Prostate gland (tissue), 2 donors: ENCODE measurements at places on chromosomes 13 and 19. TPM values are rescaled to one million over a fixed set of nuclear protein-coding genes. Genes with fewer than 3 reads are reported as not detected.

The ZIC5 gene
- 0.45 TPM for total RNA-seq

GRCh38 chr19:30206187-30206586 is 166.0 kb upstream of the ZNF536 start:
- H3K27me3 ChIP-seq: no peaks in the 10 kb centered on the region
- H3K4me1 ChIP-seq: no peaks in the 10 kb centered on the region
- no peak overlapping the region for H3K4me3 ChIP-seq
- no peaks in the 10 kb centered on the region for H3K36me3 ChIP-seq
- DNase-seq: no peak

- H3K27ac ChIP-seq: no peak overlapping the region
- no peaks in the 10 kb centered on the region for H3K36me3 ChIP-seq
- H3K27me3 ChIP-seq: no peaks in the 10 kb centered on the region
- H3K4me1 ChIP-seq: no peaks in the 10 kb centered on the region
- no peak overlapping the region for H3K4me3 ChIP-seq
- DNase-seq: no peak
Measured at GRCh38 chr13:101594936-101595335, 142.5 kb downstream of the ITGBL1 start.

The DCT gene
- 3.4 TPM for total RNA-seq

DNA sequence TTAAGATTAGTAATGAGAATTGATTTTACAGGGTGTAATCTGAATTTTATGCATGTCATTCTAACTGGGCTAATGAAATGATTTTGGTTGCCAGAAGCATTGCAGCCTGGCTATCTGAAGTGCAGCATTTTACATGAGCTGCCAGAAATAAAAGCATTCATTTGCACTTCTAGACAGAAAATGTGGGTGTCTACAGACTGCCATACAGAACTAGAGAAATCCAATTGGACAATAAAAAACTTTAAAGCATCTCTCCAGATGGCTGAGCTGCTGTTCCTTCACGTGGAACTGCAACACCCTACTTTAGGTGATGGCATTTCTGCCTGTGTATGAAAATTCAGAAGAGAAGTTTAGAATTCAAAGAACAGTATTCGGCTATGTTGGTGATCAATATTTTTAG is 450.1 kb upstream of the SLITRK1 start:
- H3K27ac ChIP-seq: no peak overlapping the region
- no peaks in the 10 kb centered on the region for H3K27me3 ChIP-seq
- no peak for DNase-seq
- no peaks in the 10 kb centered on the region for H3K4me1 ChIP-seq
- no peaks in the 10 kb centered on the region for H3K36me3 ChIP-seq

The SPTBN4 gene
- total RNA-seq: 21.9 TPM

- H3K27me3 ChIP-seq: no peaks in the 10 kb centered on the region
- peaks cover 3% of the 10 kb centered on the region for H3K4me1 ChIP-seq
- no peak overlapping the region for H3K27ac ChIP-seq
Measured at GRCh38 chr19:8501516-8501915, 924 bp downstream of the PRAM1 start.

DNA sequence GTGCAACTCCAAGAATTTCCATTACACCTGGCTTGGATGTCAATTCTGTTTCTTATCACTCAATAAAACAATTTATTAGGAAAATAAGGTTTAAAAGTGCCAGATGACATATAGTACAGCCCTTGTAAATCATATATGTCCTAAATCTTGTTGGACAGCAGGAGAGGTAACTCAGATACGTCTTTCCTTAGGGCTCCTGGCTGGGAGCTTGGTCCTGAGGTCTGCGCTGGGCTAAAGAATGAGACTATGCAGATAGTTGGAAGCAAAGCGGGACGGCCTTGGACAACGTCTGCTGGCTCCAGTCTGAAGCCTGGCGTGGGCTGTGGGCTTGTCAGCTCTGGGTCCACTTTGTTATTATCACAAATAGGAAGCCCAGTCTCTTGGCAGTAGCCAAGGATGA is 377.0 kb downstream of the DLEU7 start:
- no peak overlapping the region for H3K4me3 ChIP-seq
- no peak for DNase-seq
- no peaks in the 10 kb centered on the region for H3K4me1 ChIP-seq
- no peaks in the 10 kb centered on the region for H3K36me3 ChIP-seq

DNA sequence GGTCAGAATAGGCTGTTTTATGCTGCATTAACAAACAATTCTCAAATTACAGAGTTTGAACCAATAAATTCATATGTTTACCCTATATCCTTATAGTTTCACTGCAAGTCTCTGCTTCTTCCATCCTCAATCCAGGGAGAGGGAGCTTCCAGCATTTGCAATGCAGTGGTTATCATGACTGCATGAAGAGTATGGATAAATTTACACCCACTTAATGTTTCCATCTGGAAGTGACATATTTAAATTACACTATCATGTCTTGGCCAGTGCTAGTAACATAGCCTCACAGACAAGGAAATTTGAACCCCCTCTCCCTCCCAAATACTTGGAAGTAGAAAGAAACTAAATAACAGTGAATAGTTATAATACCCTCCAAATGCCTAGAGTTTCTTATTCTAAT is 33.5 kb upstream of the UFM1 start:
- no peak overlapping the region for H3K4me3 ChIP-seq
- DNase-seq: no peak
- no peaks in the 10 kb centered on the region for H3K36me3 ChIP-seq
- no peak overlapping the region for H3K27ac ChIP-seq
- H3K4me1 ChIP-seq: no peaks in the 10 kb centered on the region
- H3K27me3 ChIP-seq: no peaks in the 10 kb centered on the region

The KIR3DL2 gene
- total RNA-seq: not detected

DNA sequence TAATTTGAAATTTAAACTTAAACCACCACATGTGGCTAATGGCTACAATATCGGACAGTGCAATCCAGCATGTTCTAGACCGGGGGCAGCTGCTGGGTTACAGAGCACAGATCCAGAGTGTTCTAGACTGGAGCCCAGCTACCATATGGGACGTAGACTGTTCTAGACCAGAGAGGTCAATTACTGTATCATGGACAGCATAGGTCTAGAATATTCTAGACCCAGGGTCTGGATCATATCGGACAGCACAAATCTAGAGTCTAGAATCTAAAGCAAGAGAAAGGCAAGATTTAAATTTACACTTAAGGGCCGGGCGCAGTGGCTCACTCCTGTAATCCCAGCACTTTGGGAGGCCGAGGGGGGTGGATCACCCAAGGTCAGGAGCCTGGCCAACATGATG is 37.9 kb downstream of the CELF5 start:
- no peaks in the 10 kb centered on the region for H3K4me1 ChIP-seq
- no peak overlapping the region for H3K27ac ChIP-seq
- H3K36me3 ChIP-seq: no peaks in the 10 kb centered on the region
- H3K27me3 ChIP-seq: no peaks in the 10 kb centered on the region
- H3K4me3 ChIP-seq: no peak overlapping the region

DNA sequence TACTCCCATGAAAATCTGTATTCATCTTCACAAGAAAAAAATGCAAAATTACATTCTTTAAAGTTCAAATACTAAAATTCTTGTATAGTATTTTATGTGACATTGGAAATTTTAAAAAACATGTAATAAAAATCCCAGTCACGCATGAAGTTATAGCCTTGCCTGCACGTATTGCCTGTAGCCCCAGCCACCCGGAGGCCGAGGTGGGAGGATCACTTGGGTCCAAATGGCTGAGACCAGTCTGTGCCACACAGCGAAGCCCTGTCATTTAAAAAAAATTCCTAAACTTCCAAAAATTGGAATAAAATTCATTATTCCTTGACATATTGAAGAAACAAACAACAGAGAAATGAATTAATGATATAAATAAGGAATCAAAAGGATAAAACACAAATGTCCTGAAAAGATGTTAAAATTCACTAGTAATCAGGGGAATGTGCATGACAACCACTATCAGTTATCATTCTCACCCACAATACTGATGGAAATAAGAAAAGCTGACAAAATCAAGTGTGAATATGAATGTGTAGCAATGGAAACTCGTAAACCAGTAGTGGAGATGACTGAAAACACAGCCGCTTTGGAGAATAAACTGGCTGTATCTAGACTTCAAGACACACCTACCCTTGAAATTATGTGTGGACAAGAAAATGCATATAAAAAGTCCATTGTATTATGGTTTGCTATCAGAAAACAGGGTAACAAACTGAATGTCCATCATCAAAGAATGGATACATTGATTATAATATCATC is 7.5 kb downstream of the CARD8 start:
- no peaks in the 10 kb centered on the region for H3K36me3 ChIP-seq
- no peak overlapping the region for H3K4me3 ChIP-seq
- no peak overlapping the region for H3K27ac ChIP-seq
- no peaks in the 10 kb centered on the region for H3K27me3 ChIP-seq
- H3K4me1 ChIP-seq: no peaks in the 10 kb centered on the region

DNA sequence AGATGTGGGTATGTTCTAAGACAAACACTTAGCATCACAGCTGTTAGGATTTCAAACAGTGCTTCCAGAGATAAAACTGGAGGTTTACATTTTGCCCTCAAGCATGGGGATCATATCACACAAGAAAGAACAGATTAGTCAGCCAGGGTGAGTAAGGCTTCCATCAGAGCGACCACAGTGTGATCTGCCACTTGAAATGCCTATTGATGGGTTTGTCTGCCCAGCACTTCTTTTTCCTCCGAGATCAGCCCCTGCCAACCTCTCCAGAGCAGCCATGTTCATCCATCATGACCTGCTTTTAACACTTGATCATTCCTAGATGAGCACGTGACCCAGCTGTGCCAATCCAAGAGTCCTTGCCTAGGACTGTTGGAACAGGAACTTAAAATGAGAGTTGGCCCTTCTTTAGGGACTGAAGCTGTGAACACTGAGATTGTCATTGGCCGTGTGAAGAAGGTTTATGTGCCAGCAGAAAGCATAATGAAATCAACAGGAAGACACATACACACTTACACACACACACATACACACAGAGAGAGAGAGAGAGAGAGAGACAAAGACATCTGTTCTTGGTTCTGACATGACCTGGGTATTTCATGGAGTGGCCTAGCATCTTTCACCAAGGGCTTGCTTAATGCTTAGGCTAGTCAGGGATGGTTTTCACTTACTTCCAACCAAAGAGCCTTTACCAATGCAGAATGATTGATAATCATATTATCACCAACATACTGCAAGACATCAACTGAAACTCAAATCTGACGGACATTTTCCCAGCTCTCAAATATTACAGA is 5.2 kb upstream of the CEBPG start:
- no peak for DNase-seq
- no peaks in the 10 kb centered on the region for H3K36me3 ChIP-seq
- H3K4me1 ChIP-seq: no peaks in the 10 kb centered on the region
- no peak overlapping the region for H3K4me3 ChIP-seq
- no peaks in the 10 kb centered on the region for H3K27me3 ChIP-seq
- no peak overlapping the region for H3K27ac ChIP-seq

DNA sequence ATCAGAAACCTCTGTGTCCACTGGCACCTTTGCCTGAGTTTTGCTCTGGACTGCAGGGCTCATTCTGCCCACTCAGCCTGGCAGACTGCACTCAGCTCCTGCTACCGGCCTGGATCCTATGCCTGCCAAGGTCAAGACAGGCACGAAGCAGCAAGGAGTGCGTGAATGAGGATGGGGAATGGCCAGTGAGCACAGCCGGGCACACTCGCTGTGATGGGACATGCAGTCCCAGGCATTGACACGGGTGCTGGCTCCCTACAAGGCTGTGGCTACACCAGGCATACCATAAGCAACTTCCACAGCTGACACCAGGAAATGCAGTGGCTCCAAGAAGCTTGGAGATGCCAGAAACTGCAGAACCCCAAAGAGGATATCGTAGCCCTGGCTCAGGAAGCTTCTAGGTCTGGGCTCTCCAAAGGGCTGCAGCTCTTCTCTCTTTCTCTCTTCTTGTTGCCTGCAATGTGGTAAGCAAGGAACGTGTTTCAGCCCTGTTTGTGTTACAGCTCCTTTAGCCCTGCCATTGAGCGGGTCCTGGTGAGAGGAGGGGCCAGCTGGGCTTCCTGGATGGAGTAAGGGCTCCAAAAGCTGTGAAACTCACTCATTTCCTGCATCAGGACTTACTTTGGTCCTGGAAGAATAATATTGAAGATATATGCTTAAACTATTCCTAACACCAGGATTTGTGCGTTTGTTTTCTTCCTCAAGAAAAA is 832.6 kb upstream of the SLITRK5 start:
- no peak overlapping the region for H3K27ac ChIP-seq
- no peak overlapping the region for H3K4me3 ChIP-seq
- DNase-seq: no peak

DNA sequence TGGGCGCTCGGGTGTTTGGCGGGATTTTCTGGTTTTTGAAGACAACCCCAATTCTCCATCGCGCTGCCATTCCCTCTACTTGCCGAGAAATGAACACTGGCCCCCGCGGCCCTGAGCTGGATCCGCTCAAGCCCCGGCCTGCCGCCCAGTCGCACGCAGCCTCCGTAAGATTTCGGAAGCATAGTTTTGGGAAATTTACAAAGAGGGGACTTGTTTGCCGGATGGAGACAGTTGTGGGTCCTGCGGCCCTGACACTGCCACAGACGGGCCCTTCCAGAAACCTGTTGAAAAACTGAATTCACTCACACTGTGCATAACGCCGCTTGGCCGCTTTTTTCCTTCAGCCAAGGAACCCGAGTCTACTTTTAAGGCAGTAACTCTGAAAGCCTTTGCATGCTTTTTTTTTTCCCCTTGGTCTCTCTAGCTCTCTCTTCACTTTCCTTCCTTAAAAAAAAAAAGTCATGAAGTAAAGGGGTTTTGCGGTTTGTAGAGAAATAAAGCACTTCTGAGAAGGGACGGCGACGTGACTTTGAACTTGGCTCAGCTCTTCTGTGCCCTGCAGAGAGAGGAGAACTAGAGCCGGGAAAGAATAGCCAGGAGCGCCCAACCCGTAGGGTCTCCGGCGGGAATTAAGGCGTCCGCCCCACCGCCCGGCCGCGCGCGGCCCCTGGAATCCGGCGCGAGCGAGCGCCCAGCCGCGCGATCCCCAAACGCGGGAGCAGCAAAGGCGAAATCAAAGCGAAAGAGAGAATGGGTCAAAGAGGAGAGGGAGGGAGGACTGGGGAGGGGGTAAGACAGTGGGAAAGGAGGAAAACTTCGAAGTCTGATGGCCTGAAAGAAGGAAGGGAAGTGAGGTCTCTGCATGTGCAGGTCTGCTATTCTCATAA is 3.4 kb upstream of the ZIC2 start:
- H3K27ac ChIP-seq: no peak overlapping the region
- DNase-seq: no peak
- H3K4me1 ChIP-seq: peaks cover 11% of the 10 kb centered on the region
- H3K36me3 ChIP-seq: no peaks in the 10 kb centered on the region
- H3K27me3 ChIP-seq: peaks cover 61% of the 10 kb centered on the region

GRCh38 chr19:16247353-16248182 is 49.9 kb downstream of the AP1M1 start:
- H3K36me3 ChIP-seq: no peaks in the 10 kb centered on the region
- no peak overlapping the region for H3K4me3 ChIP-seq
- DNase-seq: peak; percentile 66
- H3K27me3 ChIP-seq: no peaks in the 10 kb centered on the region
- no peaks in the 10 kb centered on the region for H3K4me1 ChIP-seq
- no peak overlapping the region for H3K27ac ChIP-seq

The KLC3 gene
- total RNA-seq: 7.0 TPM

The ZNF714 gene
- 27.7 TPM for total RNA-seq
